ENCODE measurements at places on chromosomes 11 and 22.

DNA sequence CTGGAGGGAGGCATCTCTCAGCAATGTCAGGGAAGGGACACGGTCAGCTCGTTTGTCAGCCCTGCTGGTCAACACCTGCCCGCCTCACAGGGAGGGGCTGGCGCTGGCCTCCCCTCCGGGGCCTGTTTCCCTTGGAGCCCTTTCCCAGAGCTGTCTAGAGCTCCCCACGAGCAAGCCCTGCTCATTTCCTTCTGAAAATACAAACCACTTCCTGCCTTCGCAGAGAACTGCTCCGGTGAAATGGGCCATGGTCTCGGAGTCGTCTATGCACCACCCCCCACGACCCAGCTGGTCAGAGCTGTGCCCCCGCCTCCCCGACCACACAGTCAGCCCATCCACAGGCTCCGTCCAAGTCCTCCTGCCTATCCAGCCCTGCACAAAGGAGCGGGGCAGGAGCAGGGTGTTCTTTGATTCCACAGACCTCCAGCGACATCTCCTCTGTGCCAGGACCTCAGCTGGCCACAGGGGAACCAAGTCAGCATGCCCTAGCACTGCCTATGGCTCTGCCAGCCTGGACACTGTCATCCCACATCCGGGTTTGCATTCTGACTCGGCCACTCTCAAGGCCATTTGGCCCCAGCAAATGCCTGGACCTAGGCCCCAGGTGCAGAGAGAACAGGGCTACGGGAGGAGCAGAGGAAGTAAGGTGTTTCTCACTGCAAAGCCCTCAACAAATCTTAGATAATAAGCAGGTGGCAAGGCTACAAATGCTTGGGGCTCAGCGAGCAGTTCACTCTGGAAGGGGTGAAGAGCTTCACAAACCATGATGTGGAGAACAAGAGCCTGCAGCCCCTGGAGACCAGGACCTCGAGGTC lies 82.1 kb upstream of the WNT11 start:
- DNase-seq, result no peak

- DNase-seq, result no peak
Measured at GRCh38 chr22:17631076-17631565, 2.6 kb upstream of the ATP6V1E1 start.

GRCh38 chr11:4065086-4065485 lies 29.5 kb upstream of the RRM1 start:
- DNase-seq, result no peak

- no peak for DNase-seq
Measured at GRCh38 chr11:45383224-45383623, 97.1 kb upstream of the SYT13 start.

- DNase-seq, result no peak
Measured at GRCh38 chr11:19595840-19596751, 116.5 kb upstream of the NAV2 start.

GRCh38 chr11:82889133-82890001 lies 10.9 kb downstream of the PRCP start:
- no peak for DNase-seq

GRCh38 chr11:72040491-72041363 lies 39.6 kb downstream of the NUMA1 start:
- DNase-seq, result peak; percentile 70

GRCh38 chr22:19806213-19807160 lies 45.9 kb downstream of the TBX1 start:
- DNase-seq, result no peak

GRCh38 chr11:73413256-73413655 lies 37.1 kb downstream of the RELT start:
- no peak for DNase-seq

DNA sequence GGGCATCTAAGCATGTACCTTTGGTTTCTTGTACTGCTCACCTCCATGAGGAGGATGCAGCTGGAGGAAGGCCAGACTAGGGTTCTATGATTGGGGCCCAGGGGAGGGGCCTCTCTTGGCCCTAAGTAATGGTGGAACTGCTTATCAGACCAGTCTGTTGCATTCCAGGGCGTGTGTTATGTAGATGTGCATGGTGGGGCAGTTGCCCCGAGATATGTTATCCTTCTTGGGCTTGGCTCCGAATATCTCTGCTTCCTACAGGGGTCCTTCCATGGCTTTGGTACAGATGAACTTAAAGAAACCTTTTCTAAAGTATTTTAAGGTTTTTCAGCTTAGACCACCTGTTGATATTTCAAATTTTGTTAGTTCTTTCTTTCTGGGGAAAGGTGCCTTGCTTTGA lies 126.0 kb downstream of the SWAP70 start:
- DNase-seq, result no peak

DNA sequence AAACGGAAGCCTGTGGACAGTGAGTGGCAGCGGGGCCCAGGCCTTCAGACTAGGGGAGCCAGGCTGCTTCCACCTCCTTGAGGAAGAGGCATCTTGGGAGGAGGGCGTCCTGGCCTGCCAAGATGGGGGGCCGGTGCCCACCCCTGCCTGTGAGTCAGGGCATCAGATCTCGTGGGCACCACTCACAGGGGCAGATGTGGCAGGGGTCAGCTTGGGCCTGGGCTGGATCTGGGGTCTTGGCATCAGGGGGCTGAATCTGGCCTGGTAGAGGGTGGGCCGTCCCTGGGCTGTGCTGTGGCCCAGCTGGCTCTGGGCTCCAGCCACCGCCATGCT lies 24.1 kb upstream of the TH start:
- no peak for DNase-seq

DNA sequence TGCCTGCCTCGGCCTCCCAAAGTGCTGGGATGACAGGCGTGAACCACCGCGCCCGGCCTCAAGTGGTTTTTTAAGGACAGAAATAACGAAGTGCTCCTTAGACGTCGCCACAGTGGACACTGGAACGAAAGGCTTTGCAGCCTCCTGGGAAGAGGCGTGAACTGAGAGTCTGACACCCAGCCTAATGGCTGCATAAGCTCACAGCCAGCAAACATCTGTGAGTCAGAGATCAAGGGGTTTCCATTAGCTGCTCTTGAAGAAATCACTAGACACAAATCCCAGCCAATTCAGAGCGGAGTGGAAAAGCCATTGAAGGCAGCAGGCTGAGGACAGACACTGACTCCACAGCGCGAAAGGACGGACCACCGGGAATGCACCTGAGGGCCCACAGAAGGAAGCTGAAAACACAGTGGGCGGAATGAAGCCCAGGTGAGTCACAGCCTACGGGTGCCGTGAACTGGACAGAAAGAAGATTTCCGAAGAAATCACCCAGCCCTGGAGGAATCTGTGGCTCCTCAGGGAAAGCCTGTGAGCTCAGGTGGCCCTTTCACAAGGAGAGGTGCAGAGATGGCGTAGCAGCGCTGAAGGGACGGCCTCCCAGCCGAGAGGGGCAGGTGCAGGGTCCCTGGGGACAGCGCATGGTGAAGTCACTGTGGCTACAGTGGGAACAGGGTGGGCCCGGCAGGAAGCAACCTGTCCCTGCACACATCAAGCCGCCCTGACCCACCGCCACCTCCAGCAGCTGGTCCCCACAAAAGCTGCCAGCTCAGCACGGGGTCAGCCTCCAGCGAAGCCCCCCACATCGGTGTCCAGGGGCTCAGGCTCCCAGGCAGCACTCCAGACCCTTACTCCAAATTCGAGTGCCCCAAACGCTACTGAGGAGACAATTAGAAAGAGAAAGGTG lies 11.6 kb downstream of the LMNTD2 start:
- DNase-seq, result no peak

DNA sequence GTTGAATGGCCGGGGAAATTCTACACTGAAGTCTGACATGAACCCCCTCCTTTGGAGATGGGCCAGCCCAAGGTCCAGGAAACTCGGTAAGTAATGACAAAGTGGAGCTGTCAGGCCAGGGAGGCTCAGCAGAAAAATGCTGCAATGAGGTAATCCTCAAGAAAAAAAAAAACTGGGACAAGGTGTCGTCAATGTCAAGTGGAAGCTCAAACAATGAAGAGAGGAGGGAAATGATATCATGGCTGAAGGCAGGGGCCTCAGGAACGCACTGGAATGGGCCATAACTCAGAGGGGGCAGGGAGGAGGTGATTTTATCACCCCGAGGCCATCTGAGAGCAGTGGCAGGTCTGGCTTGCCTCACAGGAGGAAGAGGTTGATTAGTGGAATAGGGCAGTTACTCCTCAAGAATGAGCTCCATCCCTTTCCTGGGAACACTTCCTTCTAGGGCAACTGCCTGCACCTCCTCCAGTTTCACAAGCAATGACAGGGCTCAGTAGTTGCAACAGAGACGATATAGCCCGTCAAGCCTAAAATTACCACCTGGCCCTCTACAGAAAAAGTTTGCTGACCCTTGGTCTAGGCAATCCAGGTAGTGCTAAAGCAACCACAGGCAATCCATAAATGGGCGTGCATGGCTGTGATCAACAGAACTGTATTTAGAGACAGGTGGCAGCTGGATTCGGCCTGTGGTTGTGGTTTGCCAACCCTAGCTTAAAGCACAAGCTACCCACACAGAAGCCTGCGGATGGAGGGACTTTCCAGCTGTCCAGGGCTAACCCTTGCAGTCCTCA lies 65.2 kb downstream of the FBXO7 start:
- DNase-seq, result no peak

DNA sequence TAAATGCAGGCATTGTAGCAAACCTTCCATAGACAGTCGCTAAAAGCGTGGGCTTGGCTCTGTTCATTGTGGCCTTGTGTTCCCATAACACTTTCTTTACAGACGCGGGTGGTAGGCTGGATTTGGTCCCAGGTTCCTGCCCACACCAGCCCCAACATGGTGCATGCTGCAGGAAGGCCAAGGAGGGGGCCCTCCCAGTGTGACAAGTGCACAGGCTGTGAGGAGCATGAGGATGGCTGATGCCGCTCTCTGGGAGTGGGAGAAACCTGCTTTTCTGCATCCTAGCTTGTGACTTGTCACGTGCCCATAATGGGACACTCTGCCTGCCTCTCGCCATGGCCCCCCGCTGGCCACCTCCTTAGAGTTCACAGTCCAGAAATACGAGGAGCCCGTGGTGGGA lies 161.8 kb upstream of the B3GAT1 start:
- DNase-seq, result no peak

- DNase-seq, result no peak
Measured at GRCh38 chr11:33269822-33270221, 12.6 kb downstream of the HIPK3 start.

DNA sequence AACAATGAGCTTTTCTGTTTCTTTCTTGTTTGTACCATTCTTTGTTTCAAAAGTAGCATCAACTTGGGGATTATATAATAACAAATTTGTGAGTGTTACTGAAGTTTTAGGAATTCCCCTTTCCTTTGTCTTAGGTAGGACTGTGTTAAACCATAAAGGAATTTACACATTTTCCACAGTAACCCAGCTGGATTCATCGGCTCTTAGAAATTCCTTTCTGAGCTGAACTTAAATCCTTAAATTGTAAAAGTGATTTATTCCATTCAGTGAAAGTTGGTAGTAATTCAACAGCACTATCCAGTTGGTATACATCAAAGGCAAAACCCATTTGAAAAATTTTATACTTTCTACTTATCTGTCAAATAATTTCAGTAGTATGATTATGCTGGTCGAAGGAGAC lies 11.8 kb downstream of the EMSY start:
- no peak for DNase-seq

DNA sequence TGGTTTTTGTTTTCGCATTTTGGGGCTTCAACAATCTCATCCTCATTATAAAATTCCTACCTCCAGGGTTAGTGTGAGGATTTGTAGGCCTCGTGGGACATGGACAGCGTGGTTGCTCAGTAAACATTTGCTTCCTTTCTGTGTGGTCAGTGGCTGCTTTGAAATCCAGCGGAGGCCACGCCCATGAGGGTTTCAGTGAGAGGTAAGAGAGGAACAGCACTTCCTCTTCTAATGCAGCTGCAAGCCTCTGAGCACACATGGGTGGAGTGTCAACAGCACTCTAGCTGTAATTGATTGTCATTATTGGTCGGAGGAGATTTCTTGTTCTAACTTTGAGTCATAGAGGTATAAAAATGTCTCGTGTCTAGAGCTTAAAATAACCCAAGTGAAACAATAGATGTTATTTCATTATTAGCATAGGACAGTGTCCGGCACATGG lies 6.0 kb upstream of the ARHGAP42 start:
- peak; percentile 86 for DNase-seq

DNA sequence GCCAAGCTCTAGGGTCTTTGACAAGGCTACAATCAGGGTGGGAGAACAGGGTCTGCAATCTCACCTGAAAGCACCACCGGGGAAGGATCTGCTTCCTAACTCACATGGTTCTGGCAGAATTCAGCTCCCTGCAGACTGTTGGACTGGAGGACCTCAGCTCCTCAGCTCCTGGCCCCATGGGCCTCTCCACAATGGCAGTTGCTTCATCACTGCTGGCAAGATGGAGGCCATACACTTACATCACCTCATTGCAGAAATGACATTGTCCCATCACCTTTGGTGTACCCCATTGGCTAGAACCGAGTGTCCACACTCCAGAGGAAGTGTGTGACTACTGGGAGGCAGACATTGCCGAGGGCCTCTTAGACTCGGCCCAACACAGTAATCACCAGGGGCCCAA lies 20.9 kb upstream of the MPPED1 start:
- DNase-seq, result no peak

DNA sequence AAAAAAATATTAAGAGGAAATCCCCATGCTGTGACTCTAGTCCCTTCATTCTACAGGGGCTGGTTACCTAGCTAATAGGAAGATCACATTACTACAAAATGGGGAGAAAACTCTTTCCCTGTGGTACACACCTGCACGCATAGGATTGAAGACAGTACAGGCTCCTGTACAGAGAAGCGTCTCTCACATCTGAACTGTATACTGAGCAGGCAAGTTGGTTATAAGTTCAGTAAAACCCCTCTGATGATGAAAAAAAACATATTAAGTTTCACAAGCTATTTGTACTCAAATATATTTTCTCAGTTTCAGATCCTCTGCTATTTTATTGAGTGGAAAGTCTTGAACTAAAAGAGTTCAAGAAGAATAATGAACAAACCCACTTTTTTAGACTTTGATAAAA lies 156.9 kb upstream of the HSD17B12 start:
- no peak for DNase-seq

DNA sequence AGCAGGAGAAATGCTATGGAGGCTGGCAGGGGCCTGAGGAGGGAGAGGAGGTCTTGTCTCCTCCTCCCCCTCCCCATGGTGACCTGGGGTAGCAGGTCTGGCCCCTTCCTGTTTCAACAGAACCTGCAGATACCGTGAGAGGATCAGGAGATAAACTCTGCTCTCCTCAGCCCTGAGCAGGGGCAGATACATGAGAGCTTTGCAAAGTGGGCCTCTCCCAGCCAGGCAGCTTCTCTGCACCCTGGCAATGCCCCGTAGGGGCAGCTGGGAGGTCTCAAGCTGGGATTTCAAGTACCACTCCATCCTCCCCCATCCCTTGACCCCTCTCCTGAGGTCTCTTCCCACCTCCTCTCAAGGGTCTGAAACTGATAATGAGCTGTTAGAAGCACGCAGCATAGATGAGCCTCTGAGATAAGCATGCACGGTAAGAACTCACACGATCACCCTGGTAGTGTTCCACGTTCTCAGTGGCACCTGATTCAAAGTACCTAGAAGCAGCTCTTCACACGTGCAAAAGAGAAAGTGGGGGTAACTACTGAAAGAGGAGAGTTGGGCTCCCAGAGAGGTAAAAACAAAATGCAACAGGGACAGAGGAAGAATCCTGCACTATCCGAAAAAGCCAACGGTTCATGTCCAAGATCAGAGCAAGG lies 4.9 kb upstream of the CCDC86 start:
- DNase-seq, result no peak

GRCh38 chr11:125542709-125543108 lies 26.6 kb upstream of the EI24 start:
- DNase-seq, result no peak

- no peak for DNase-seq
Measured at GRCh38 chr11:36296884-36297543, 926 bp downstream of the PRR5L start.
